ENCODE measurements at places on chromosomes 7 and 10.

- H3K4me3 ChIP-seq = peak overlapping the region; percentile 75
- peaks cover 42% of the 10 kb centered on the region for H3K27me3 ChIP-seq
- no peaks in the 10 kb centered on the region for H3K4me1 ChIP-seq
- H3K36me3 ChIP-seq = no peaks in the 10 kb centered on the region
- DNase-seq = peak; percentile 83
Measured at GRCh38 chr10:79904671-79905321, 44.1 kb downstream of the SFTPD start.

DNA sequence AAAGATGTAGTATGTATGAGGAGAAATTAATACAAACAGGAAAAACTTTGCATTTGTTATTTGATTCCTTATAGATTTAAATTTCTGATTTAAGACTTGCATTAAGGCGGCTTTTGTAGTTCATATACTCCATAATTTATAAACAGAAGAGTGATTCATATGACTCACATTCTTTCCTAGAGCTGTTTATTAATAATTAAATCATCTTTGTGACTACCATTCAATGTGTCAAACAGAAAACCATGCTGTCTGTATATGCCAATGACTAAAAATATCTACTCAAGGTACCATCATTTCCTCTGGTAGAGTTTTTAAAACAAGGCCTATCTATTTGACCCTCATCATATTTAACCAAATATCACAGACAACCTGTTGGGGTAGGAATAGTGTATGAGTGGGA lies 501.7 kb downstream of the PARD3 start:
- no peak overlapping the region for H3K27ac ChIP-seq
- no peak overlapping the region for H3K4me3 ChIP-seq
- no peaks in the 10 kb centered on the region for H3K27me3 ChIP-seq

DNA sequence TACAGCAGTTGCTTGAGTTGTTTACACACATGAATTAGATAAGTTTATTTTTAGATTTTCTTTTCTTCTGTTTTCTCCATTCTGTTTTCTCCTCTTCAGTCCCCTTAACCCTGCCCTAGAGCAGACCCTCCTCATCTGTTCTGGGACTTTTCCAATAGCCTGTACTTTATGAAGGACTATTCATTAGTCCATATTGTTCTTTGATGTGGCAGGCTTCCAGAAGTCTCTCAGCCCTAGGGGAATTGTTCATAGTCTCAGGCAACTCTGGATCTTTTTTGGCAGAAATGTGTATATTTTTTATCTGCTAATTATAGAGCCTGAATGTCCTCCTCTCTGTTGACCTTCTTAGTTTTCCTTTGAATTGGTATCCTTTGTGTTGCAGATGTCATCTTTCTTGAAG lies 25.4 kb downstream of the KAT6B start:
- no peaks in the 10 kb centered on the region for H3K27me3 ChIP-seq
- H3K36me3 ChIP-seq = no peaks in the 10 kb centered on the region
- H3K4me1 ChIP-seq = peaks cover 10% of the 10 kb centered on the region
- H3K27ac ChIP-seq = no peak overlapping the region

DNA sequence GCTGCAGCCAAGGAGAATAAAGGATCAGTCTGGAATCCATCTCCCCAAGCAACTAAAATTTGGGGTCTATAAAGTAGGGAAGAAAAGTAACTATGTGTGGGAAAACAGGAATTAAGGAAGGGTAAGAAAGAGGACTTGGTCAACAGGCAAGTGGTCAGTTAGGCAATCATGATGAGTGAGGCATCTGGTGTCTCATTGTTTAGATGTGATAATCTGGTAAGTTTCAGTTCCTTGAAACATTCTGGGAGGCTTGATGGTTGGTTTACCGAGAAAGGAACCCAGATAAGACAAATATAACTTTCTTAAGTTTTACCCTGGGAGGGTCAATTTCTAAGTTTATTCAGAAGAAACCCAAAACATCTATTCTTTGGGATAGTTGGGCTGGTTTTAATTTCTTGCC lies 22.3 kb downstream of the HYAL4 start:
- H3K4me3 ChIP-seq = no peak overlapping the region
- H3K27me3 ChIP-seq = no peaks in the 10 kb centered on the region
- no peaks in the 10 kb centered on the region for H3K4me1 ChIP-seq
- H3K36me3 ChIP-seq = no peaks in the 10 kb centered on the region
- no peak for DNase-seq
- no peak overlapping the region for H3K27ac ChIP-seq

DNA sequence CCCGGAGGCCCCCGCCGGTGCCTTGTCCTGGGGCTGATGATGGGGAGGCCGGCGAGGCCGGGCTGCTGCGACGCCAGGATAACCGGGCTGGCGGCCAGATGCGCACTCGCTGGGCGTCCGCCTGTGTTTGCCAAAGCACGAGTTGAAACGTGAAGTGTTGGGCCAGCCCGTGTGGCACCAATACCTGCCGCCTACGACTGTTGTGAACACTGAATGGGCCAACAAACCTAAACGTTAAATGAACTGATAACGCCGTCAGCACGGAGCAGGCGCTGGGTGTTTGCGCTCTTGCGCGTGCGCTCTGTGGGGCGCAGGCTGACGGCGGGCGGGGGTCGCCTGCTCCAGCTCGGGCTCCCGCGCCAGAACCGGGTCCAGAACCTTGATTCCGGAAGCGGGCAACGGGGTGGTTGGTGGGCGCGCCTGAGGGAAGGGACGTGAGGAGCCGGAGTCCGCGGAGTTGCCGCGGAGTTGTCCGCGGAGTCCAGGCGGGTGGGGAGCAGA lies 658 bp downstream of the CYP2E1 start:
- no peaks in the 10 kb centered on the region for H3K36me3 ChIP-seq
- DNase-seq = no peak
- H3K4me3 ChIP-seq = no peak overlapping the region

DNA sequence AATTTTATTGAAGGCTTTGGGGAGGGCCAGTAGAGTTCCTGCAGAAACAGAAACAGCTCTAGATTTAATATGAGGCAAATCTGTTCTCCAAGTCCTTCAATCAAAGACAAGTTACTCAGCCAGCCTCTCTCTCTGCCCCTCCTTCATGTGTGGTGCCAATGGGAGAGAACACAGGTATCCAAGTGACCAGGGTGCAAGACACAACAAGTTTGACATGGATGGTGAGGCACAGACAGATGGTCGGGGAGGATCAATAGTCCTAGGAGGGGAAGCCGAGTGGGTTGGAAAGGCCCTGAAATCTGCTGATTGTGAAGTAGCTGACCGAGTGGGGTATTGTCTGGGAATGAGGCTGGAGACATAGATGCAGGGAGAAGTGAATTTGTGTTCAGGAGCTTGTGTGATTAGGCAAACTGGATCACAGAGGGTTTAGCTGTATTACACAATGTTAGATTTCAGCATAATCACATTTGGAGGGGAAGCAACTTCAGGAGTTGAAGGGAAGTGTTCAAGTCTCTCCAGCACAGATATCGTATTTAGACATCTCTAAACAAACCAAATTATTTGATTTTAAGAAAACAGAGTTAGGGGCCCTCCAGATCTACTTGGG lies 1.5 kb downstream of the GIMAP1 start:
- H3K36me3 ChIP-seq = no peaks in the 10 kb centered on the region
- H3K27me3 ChIP-seq = peaks cover 80% of the 10 kb centered on the region
- no peak overlapping the region for H3K4me3 ChIP-seq
- no peaks in the 10 kb centered on the region for H3K4me1 ChIP-seq
- no peak overlapping the region for H3K27ac ChIP-seq
- DNase-seq = no peak

DNA sequence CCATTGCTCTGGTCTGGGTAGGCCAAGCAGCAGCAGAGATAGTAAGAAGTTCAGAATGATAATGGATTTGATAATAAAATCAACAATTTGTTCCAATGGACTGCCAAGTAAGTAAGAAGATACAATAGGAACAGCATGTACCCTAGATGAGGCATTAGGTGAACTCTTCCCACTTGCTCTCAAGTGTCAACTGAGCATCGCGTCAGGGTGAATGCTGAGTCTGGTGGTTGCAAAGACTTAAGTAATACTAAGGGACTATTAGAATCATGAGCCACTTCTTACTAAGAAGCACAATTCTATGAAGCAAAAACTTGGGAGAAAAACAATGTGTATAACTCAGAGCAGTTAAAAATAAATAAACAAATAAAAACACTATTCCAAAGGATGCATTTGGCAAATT lies 54.5 kb downstream of the LRRN3 start:
- DNase-seq = no peak
- no peaks in the 10 kb centered on the region for H3K36me3 ChIP-seq
- peaks cover 4% of the 10 kb centered on the region for H3K4me1 ChIP-seq

GRCh38 chr7:81743665-81744064 lies 26.2 kb downstream of the HGF start:
- H3K27me3 ChIP-seq = no peaks in the 10 kb centered on the region
- peaks cover 6% of the 10 kb centered on the region for H3K4me1 ChIP-seq
- no peak overlapping the region for H3K27ac ChIP-seq
- H3K4me3 ChIP-seq = no peak overlapping the region

GRCh38 chr7:44079331-44080021 lies 2.9 kb downstream of the POLM start:
- peaks cover 17% of the 10 kb centered on the region for H3K27me3 ChIP-seq
- H3K27ac ChIP-seq = no peak overlapping the region
- no peaks in the 10 kb centered on the region for H3K36me3 ChIP-seq
- no peak for DNase-seq
- H3K4me3 ChIP-seq = no peak overlapping the region
- H3K4me1 ChIP-seq = no peaks in the 10 kb centered on the region

GRCh38 chr7:46663025-46663424 lies 742.0 kb upstream of the IGFBP3 start:
- H3K27me3 ChIP-seq = no peaks in the 10 kb centered on the region
- no peaks in the 10 kb centered on the region for H3K4me1 ChIP-seq
- DNase-seq = no peak
- no peak overlapping the region for H3K4me3 ChIP-seq
- H3K36me3 ChIP-seq = no peaks in the 10 kb centered on the region
